Stimulated activated naive CD8-positive, alpha-beta T cell treated with anti-CD3 and anti-CD28 coated beads, Interleukin-15, amount 100 ng/mL, for 72 hours (primary cell): ENCODE measurements at places on chromosomes 2 and 18.

GRCh38 chr2:62192811-62193210 is 3.1 kb upstream of the B3GNT2 start:
- DNase-seq = no peak

DNA sequence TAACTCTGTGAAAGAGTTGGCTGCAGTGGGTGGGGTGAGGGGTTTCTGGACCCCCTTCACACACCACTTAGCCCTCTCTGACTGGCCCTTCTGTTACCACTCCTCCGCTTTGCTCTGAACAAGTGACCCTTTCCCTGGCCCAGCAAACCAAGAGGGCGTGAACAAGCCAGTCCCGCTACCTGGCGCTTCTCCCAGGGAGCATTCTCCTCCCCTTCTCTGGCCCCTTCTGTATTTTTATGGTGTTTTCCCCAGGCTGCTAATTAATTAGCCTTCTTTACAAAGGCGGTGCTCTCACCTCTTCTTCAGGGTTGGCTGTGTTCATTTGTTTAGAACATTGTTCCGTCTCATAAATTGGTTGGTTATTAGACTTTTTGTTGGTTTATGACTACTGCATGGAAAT is 180.1 kb downstream of the MGAT5 start:
- DNase-seq = no peak

GRCh38 chr2:223549215-223549614 is 52.9 kb downstream of the SCG2 start:
- DNase-seq = no peak

- DNase-seq = peak; percentile 25
Measured at GRCh38 chr2:113116100-113116958, 11.1 kb upstream of the IL1RN start.

DNA sequence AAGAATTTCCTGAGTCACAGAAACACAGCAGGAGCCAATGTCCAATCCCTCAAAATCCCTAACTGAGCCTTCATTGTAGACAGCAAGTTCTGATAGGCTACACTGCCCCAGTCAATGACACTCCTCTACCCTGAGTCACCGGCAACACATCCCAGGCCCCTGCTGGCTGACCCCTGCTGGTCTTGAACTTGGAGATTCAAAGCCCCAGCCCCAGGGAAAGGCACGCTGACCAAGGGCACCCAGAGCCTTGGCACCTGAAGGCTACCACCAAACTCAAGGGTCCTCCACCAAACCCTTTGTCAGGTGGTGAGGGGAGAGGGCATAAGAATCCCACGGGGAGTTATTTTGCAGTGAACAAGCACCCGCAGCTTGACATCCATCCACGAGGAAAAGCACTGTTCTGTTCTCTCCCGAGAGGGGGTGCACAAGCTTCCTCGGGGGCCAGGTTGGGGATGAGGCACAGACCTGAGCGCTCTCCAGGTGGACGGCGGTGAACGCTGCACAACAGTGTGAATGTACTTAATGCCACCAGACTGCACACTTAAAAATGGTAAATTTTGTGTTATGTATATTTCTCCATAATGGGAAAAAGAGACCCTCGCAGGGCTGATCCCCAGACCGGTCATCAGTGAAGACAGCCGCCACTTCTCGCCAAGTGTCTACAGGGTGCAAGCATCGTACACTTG is 46.9 kb downstream of the TFCP2L1 start:
- DNase-seq = no peak

DNA sequence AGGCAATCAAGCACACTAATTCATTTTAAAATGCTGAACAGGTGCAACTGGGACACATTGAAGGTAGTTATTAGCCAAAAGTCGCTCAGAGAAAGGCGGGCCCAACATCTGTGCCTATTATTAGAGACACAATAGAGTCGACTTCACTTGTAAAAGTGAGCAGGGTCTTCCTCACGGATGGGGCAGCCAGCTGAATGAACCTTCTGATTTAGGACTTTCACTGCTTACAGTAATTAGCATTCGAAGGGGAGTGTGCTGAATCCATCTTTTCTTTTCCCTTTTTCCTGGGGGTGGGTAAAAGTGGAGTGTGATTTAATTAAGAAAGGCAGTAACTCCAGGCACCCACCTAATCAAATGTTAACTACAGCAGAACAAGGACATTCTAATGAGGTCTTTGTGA is 677.7 kb downstream of the DCDC2C start:
- DNase-seq = no peak

DNA sequence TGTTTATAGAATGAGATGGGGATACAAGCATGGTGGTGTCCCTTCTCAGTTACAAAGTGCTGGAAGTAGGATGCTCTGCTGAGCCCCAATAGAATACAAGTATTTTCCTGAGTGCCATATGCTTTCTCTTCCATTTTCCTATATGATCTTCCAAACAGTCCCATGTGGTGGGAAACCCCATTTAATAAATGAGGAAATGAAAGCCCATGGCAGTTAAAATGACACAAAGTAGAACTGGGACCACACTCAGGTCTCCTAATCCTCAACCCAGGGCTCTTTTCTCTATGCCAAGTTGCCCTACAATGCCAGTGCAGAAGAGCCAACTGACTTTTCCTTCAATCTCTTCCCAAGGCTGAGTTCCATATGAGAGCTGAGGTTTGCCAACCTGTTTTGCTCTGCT is 210.2 kb upstream of the FBXO11 start:
- no peak for DNase-seq

GRCh38 chr2:69429491-69430183 is 7.6 kb downstream of the NFU1 start:
- DNase-seq = no peak
